Activated T-helper 1 cell treated with anti-CD3 and anti-CD28 coated beads, Interleukin-12 subunit alpha, Interleukin-12 subunit beta, Interleukin-2, Interleukin-4 antibody, amounts not matched to agents 30 ng/mL and 10 ng/mL and 1 ng/mL, durations not matched to agents 14 hours and 24 hours and 36 hours (primary cell): ENCODE measurements at places on chromosomes 12 and 14.

DNA sequence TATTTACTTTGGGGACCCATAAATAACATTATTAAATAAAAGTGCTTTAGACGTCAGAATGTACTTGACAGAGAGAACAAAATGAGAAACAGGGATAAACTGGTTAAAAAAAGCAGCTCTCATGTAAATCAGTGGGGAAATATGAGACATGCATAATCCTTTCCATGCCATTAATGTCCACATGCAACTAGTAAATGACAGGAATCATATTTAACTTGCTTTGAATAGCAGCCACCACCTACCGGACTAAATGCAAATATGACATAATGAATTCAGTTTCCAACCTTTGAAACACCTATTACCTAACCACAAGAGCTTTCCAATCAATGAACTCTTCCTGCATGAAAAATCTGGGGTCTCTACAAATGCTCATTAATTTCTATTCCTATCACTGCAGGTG, 19.6 kb downstream of the FGD6 start:
- no peak for DNase-seq

DNA sequence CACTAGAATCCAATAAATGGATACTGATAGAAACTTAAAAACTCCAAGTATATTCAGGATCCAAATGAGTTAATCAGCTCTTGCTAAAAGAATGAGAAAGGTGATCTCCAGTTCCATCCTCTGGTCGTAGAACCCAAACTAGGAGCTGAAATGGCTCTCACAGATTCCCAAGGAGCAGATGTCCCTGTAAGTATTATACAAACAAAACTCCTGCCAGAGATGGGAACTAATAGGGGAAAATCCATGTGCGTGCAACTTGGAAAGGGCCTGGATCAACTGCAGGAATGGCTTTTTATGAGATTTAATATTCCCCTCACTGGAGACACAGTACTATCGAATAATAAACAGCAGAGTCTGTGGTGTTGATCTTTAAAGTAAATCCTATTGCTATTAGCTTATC, 309.2 kb upstream of the TBX3 start:
- DNase-seq: no peak

DNA sequence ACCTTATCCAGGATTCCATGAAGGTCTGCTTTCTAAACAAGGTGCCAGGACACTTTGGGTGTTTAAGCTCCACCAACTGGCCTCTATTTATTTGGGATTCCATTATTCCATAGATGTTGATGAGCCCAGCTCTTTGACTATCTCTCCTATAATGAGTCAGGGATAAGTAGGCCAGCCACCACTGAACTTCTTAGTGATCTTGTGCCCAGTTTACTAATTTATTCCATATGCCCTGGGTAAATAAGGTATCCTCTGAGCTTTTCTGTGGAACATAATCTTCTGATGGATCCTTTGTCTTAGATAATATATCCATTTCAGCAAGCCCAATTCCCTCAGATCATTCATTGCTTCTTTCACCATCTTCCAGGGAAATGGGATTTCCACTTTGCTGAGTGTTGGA, 535.0 kb downstream of the FOXG1 start:
- DNase-seq: no peak

DNA sequence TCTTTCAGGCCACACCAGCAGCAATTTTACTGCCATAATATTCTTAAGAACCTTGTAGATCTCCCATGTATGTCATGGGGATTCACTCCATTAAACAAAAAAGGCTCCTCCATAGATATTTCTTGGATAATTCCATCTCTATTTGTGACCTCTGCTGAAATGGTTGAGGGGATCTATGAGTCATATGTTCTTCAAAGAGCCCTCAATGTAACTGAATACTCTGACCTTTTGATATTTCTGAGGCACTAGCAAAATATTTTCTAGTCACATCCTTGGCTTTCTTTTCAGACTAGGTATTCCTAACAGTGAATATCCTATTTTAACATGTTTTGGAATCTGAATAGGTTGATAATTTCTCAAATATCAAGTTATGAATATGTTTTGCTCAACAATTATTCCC, 6.6 kb downstream of the NELL2 start:
- no peak for DNase-seq

GRCh38 chr12:110168732-110169455, 44.7 kb downstream of the IFT81 start:
- no peak for DNase-seq

- no peak for DNase-seq
Observed at GRCh38 chr14:101521473-101521915, 39.8 kb upstream of the DIO3 start.

DNA sequence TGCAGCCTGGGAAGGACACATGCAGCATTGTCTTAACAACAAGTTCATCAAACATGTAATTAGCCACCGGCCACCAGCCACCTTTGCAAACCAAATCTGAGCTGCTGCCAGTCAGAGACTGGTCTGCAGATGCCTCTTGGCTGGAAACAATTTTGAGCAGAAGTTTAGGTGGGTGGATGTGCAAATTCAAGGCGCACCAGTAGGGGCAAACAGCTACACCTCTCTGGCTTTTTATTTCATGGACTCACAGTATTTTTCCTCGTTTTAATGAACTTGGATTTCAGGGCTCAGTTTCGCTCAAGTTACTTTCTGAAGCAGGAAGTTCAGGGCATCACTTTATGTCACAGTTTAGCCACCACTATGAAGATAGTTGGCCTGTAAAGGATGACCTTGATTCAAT, 94.3 kb downstream of the OTX2 start:
- DNase-seq: no peak

DNA sequence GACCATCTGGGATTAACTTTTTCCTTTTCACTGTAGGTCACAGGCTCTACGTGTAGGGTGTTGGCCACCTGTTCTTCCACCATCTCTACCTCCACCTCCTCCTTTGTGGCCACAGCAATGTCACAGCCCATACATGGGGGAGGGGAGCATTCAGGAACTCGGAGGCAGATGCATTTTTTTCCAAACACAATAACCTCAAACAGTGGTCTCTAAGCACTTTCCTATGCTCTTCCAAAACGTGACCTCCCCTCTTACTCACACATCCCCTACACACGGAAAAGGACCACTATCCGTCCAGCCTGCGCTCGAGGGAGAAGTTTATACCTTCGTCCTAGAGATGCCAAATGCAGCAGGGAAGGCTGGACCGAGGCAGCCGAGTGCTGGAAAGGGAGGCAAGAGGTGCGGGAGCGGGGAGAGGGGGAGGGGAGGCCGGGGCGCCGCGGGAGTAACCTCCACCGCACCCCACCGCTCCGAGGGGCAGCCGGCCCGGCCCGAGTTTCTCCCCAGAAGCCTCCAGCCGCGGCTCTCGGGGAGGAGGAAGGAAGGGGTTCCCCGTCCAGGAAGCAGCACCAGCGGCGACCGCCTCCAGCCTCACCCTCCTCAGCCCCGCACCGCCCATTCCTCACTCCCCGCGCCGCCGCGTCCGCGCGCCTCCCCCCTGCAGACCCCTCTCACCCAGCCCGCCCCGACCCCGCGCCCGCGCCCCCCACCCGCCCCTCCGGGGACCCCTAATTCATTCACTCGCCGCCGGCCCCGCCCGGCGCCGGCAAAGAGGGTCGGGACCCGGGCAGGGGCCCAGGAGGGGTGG, 594 bp downstream of the KRAS start:
- peak; percentile 54 for DNase-seq

DNA sequence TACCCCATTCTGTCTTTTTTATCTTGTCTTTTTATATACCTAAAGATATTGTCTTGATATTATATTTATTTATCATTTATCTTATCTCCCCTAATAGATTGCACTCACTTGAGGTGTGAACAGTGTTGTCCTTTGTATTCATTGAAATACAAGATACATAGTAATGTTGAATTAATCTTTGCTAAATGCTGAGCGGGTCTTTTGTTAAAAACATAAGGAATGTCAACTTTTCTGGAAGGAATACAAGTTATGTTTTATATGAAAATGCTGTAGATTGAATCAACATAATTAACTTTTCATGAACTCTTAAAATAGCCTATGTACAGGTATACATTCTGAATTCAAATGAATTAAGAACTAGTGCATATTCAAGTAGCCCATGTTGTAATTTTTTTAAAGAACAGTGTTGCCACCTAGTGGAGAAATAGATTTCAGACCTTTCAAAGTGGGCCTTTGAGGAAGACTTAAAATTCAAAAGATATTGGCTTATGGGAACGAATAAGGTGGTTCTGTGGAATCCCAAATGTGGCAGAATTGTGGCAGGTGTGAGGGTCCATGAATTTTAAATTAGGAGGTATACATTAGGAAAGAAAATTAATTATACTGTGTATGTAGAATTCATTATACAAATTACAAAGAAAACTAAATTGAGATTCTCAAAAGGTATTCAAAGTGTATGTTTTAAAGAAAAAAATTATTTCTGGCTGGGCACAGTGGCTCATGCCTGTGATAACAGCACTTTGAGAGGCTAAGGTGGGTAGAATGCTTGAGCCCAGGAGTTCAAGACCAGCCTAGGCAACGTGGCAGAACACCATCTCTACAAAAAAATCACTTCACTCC, 19.1 kb downstream of the BBOF1 start:
- no peak for DNase-seq

DNA sequence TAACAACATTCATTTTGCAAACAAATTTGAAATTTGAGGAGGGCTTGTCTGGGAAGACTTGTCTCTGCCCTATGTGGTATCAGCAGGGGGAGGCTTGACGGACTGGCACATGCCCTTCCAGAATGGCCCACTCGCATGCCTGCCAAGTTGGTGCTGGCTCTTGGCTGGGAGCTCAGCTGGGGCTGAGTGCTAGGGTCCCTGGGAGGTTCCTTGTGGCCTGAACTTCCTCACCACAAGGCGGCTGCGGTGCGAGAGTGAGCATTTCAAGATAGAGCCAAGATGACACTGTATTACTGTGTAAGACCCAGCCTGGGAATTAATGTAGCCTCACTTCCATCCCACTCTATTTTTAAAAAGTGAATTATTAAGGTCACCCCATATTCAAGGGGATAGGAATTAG, 271.6 kb upstream of the PLEKHG7 start:
- no peak for DNase-seq

DNA sequence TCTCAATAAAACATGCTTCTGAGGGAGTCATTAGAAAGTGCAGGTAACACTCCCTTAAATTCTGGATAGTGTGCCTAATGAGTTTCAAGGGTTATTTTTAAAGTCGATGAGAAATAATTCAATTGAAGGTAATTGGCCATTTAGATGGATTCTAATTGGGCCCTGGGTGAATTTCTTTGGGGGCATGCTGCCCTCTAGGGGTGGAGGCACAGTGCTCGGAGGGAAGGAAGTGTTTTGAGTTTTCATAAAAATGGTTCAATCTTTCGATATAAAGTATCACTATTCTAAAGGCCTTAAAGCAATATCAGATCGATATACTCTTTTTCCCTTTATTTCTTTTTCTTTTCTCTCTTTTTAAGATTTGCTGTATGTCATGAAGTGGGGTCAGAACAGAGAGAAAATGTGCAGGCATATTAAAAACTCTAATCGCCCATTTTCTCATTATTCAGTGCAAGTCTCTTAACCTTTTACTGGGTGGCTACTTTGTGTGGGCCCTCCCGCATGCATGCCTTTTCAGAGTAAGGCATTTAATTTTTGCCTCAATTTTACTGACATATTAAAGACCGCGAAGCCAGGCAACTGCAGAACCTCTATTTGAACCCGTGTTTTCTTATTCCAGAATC, 25.5 kb downstream of the NKX2-8 start:
- no peak for DNase-seq

DNA sequence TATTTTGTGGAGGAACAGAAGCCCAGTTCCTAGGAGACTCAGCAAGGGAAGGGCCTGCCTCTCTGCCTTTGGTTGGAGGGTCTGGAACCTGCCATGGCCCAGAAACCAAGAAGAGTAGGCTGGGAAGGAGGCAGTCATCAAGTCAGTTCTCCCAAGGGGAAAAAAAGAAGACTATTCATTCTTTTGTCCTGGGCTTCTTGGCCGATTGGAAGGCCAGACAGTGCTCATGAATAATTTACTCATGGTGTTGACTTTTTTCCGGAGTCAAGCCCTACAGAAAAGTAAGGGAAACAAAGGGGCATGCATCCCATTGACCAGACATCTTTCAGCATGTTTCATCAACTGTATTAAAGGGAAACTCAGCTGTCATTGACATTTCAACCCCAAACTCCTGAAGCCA, 168.1 kb downstream of the PRKCH start:
- no peak for DNase-seq

DNA sequence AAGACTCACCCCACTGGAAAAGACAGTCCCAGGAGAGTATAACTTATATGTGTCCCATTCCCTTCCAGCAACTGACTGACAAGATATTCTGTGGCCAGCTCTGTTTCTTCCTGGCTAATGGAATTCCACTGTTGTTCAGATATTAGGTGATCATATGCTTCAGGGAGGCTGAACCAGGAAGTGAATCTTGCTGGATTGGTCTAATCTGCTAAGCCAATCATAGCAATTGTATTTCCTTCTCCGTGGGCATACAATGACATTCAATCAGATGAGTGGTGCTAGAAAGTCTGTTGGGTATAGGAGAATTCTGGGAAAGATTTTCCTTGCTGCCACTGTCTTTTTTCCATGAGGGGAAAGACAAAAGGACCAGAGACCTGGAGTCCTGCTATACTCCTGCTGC, 12.1 kb downstream of the PYGL start:
- no peak for DNase-seq

GRCh38 chr12:67794161-67794560, 145.6 kb downstream of the DYRK2 start:
- no peak for DNase-seq

GRCh38 chr14:100332797-100333196, 9.7 kb downstream of the SLC25A47 start:
- DNase-seq: no peak

DNA sequence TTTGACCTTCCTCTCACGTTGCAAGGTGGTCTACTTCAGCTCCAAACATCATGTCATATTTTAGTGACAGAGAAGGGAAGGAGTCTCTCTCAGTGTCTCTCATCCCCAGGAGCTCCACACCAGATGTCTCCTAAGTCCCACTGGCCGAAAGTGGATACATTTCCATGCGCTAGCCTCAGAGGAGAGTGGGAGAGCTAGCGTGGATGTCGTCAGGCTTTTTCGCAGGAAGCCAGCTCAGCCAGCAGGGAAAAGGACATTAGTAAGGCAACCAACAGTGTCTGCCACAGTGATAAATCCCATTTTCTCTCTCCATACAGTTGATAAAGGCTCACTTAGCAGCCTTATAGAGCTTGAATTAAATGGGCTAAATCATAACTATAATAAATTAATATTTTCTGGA, 155.7 kb downstream of the PELI2 start:
- DNase-seq: no peak

DNA sequence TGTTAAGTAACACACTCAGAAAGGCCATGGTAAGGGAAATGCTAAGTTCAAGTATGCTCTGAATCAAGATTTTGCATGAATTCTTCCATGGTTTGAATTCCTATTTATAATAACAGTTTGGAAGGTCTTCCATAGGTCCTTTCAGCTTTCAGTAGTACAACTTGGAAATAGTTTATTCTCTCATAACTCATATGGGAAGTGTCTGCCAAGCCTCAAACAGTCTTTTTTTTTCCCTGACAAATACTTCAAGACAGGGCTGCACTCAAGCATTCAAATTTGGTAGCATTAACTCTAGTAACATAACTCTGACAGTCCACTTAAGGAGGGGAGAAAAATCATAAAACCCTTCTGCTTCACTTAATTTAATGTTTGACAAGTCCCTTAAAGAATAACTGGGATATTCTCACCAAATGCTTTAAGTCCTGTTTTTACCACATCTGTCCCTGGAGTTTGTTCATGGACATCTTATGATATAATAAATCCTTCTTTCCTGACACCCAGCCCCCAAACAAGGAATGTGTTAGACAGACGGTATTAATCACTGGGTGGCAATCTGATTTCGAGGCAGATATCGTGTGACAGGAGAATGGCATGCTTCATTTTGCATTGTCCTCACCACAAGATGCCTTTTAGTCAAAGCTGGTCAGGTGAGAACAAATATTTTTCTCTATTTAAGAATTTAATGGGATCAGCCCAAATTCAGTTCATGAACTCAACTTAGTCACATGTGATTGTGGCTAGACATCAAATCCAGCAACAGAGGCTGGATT, 165.7 kb downstream of the BMP4 start:
- no peak for DNase-seq
